Esophagus squamous epithelium (tissue), 5 donors: ENCODE measurements at places on chromosomes 3 and 15. TPM values are rescaled to one million over a fixed set of nuclear protein-coding genes. Genes with fewer than 3 reads are reported as not detected.

DNA sequence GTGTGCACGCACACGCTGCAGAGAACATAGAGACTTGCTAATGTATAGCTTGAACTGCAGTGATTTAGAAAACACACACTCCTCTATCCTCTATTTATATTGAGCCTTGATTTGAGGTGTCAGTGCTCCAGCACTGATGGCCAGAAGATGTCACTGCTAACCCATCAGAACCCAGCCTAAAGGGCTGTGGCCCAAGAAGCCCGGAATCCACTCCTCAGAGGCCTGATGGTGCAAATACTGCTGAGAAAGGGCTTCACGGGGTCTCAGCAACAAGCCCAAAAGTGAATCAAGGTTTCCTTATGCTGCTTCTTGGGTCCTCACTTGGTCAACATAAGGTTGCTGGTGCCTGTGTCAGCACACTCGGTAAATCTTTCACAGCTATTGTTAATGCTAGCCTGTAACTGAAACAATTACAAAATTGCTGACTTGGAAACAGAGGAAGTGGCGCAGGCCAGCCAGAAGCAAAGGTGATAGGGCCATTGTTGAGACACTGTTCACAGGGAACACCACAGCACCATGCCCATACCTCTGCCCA is 60.3 kb downstream of the HEG1 start:
- DNase-seq, result no peak

DNA sequence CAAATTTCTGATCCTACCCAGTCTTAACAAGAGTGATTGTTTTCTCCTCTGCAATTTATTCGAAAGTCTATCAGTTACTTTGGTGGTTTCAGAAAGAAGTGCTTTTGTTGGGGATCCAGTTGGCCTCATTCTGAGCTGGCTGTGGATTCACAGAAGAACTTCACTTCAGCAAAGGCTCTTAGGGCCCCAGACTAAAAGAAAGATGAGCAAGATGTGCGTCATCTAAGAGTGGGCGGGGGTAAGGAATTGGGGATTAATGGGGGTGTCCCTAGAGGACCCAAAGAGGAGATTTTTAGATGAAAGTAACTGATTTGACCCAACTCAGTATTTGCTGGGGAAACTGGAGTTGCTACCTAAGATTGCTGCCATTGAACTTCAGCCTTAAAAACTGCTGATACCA is 63.9 kb upstream of the TSEN2 start:
- no peak for DNase-seq

GRCh38 chr3:131957511-131957910 is 77.3 kb downstream of the CPNE4 start:
- no peak for DNase-seq

DNA sequence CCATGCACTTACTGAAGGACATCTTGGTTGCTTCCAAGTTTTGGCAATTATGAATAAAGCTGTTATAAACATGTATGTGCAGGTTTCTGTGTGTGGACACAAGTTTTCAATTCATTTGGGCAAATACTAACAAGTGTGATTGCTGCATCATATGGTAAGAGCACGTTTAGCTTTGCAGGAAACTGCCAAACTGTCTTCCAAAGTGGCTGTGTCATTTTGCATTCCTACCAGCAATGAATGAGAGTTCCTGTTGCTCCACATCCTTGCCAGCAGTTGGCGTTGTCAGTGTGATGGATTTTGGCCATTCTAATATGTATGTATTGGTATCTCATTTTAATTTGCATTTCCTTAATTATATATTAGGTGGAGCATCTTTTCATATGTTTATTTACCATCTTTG is 280.1 kb downstream of the SV2B start:
- no peak for DNase-seq

GRCh38 chr3:145854499-145854898 is 306.5 kb downstream of the PLOD2 start:
- no peak for DNase-seq

- DNase-seq, result no peak
Observed at GRCh38 chr3:104941785-104942184, 424.9 kb upstream of the ALCAM start.

DNA sequence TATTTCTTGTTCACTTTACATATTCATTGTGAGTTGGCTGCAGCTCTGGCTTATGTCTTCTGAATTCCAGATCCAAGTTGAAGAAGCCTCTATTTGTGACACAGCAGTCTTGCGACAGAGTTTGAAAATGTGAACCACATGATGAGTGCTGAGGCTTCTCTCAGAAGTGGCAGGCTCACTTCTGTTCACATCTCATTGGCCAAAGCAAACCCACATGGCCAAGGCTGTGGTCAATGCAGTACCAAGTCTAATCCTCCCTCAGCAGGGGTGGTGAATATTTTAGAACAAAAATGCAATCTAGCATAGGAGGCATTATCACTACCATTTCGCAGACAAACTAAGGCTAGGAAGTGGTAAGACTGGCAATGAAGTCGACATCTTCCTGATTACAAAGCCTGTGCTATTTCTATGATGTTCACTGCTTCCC is 45.2 kb downstream of the CDCP1 start:
- no peak for DNase-seq

- no peak for DNase-seq
Observed at GRCh38 chr3:32076566-32076965, 29.9 kb upstream of the GPD1L start.

- no peak for DNase-seq
Observed at GRCh38 chr15:67796196-67797127, 28.8 kb upstream of the SKOR1 start.

GRCh38 chr15:60009124-60009960 is 5.2 kb downstream of the FOXB1 start:
- no peak for DNase-seq

- no peak for DNase-seq
Observed at GRCh38 chr15:74651242-74651741, 35.7 kb downstream of the CLK3 start.

DNA sequence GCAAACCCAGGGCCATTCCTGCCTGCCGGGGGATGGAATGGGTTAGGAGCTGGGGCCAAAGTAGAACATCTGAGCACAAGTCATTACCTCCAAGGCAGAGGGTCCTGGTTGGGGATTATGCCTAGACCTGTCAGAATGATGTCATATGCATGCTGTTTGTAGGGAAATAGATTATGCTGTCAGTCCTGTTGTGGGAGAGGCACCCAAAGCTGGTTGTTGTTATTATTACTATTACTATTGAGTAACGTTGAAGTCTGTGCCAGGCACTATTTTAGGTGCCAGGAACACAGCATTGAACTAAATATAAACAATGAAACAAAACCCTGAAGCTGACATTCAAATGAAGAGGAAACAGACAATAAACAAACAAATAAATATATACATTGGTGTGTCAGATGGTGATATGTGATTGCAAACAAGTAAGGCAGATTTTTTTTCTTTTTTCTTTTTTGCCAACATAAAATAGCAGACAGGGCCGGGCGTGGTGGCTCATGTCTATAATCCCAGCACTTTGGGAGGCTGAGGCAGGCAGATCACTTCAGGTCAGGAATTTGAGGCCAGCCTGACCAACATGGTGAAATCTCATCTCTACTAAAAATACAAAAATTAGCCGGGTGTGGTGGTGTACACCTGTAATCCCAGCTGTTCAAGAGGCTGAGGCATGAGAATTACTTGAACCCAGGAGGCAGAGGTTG is 2.0 kb downstream of the P4HTM start:
- no peak for DNase-seq

DNA sequence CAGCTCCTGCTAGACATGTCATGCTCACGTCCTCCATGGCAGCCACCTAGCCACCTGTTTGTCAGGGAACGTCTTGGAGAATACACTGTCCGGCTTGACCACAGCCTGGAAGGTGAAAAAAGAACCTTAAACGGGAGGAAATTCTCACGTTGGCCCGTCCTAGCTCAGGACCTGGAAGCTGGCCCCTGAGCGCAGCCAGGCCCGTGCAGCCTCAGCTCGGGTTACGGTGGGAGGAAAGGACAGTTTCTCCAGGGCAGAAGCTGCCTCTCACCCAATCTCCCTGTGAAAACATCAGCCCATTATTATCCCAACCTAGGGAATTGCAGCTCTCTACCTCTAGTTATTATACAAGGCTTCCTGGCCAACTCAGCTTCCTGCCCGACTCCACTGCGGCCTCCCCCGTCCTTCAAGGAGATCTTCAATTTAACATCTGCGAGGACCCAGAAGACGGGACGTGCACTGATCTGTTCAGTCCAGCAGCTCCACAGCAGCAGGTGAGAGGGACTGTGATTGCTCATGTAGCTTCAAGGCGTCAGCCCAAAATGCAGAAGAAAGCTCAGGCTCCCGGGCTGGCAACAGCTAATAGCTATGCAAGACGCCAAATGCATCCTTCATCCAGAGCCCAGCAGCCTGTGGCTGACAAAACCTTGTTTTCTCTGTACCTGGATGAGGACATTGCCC is 84.7 kb downstream of the ADAMTS17 start:
- DNase-seq, result no peak

GRCh38 chr3:33578325-33579177 is 138.3 kb upstream of the UBP1 start:
- no peak for DNase-seq

- DNase-seq, result no peak
Observed at GRCh38 chr15:93486407-93487117, 397.6 kb upstream of the RGMA start.

DNA sequence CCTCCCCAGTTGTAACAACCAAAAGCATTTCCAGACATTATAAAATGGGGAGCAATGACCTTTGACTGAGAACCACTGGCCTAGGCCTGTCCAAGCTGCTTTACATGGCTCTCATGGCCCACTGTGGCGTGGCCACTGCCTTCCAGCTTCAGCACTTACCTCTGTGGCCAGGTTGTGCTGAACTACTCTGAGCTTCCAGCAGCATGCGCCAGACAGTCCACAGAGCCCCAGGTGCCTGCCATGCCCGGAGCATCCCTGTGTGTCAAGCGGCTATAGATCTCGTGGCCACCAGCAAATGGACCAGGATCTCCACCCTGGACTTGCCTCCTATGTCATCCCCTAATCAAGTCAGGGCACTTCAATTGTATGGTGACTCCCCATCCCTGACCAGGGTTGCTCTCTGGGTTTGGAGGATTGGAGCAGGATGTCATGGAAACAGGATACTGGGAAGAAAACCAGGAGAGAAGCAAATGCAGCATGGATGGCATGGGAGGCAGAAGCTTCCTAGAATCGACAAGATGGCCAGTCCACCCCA is 199.7 kb downstream of the UACA start:
- no peak for DNase-seq

DNA sequence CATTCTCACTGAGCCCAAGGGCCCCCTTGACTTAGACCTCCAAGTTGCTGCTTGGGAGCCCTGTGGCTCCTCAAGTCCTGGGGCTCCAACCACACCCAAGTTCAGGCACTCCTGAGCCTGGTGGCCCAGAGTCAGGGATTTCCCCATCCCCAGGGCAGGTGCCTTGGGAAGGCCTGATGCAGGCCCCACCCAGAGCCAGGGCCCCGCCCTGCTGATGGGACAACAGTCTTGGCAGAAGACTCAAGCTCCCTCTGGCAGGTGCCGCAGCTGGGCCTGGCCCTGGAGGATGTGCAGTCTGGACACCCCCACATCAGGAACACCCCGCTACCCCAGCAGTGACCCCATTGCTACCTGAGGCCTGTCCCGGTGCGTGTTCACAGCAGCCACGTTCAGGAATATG is 17.7 kb upstream of the SHISA5 start:
- no peak for DNase-seq

- DNase-seq, result no peak
Observed at GRCh38 chr3:112931736-112932521, 43.0 kb downstream of the CD200R1 start.

- no peak for DNase-seq
Observed at GRCh38 chr3:141707741-141708203, 30.3 kb upstream of the RNF7 start.

GRCh38 chr3:72105306-72105705 is 320.4 kb upstream of the PROK2 start:
- no peak for DNase-seq

GRCh38 chr3:142935963-142936362 is 27.5 kb downstream of the PAQR9 start:
- no peak for DNase-seq

DNA sequence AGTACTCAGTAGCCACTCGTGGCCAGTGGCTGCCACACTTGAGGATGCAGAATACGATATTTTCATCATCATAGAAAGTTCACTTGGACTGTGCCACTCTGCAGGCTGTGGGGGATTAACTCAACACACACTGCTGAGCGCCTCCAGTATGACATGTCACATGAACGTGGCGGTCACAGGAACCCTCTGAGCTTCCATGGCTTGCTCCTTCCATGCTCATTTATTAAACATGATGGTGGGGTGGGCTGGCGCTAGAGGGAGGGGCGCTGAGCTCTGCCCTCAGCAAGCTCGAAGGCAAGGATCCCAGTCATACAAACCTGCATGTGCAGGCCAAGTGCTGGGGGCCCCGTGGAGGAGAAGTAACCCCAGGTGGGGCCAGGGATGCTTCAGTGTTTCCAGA is 85.5 kb downstream of the WNT7A start:
- DNase-seq, result no peak

DNA sequence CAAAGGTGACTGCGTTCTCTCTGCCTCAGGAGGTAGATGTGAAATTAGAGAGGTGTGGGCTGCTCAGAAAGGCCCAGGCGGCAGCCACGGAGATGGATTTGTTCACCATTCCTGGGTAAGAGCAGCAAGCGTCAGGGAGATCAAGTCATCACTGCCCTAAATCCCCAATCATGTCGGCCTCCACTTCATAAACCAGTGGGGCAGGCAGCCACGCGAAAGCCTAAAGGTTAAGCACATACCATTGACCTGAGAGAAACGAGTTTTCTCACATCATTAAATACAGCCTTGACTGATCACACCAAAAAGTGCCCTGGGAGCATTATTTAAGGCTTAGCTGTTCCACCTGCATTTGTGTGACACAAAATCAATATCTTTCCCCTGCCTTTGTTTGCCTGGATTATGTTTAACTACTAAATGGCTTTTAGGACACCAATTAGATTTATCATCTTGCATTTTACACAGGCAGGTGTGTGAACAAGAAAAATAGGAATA is 50.7 kb upstream of the FOXB1 start:
- DNase-seq, result no peak

- no peak for DNase-seq
Observed at GRCh38 chr3:175485436-175485835, 626.3 kb downstream of the NAALADL2 start.

- no peak for DNase-seq
Observed at GRCh38 chr3:28279770-28280169, 38.4 kb downstream of the CMC1 start.

- DNase-seq, result no peak
Observed at GRCh38 chr3:193874512-193874911, 261.4 kb upstream of the HES1 start.

The FEM1B gene
- 32.3 TPM for total RNA-seq

The ATXN7 gene
- 23.9 TPM for total RNA-seq

The EXOG gene
- total RNA-seq, result 10.3 TPM

The PPP1R14D gene
- not detected for total RNA-seq

The POC1A gene
- 6.8 TPM for total RNA-seq

The ARHGAP11A gene
- 17.4 TPM for total RNA-seq

The ITGB5 gene
- total RNA-seq, result 69.6 TPM

The RBM6 gene
- total RNA-seq, result 85.1 TPM

The UCN2 gene
- total RNA-seq, result 5.3 TPM

The PLSCR2 gene
- not detected for total RNA-seq

The COPG1 gene
- total RNA-seq, result 93.6 TPM

The LYSMD2 gene
- 15.0 TPM for total RNA-seq

The SCN5A gene
- total RNA-seq, result 0.18 TPM

The VEPH1 gene
- total RNA-seq, result not detected

The PLOD2 gene
- 25.6 TPM for total RNA-seq

The PP2D1 gene
- not detected for total RNA-seq
